ENCODE measurements at places on chromosomes 12 and 14. TPM values are rescaled to one million over a fixed set of nuclear protein-coding genes. Genes with fewer than 3 reads are reported as not detected.

GRCh38 chr12:75933101-75933500 lies 98.5 kb downstream of the PHLDA1 start:
- peaks cover 21% of the 10 kb centered on the region for H3K4me1 ChIP-seq
- no peak overlapping the region for H3K4me3 ChIP-seq
- H3K36me3 ChIP-seq: no peaks in the 10 kb centered on the region
- no peaks in the 10 kb centered on the region for H3K27me3 ChIP-seq

DNA sequence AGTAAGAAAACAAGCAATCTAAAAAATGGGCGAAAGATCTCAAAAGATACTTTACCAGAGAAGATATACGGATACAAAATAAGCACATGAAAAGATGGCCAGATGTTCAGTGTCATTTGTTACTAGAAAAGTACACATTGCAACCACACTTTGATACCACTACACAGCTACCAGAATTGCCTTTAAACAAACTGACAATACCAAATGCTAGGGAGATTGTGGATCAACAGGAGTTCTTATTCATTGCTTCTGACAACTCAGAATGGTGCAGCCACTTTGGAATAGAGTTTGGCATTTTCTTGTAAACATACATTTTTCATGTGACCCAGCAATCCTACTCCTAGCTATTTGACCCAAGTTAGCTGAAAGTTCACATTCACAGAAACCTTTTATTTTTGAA lies 136.3 kb downstream of the FUT8 start:
- no peak overlapping the region for H3K4me3 ChIP-seq
- no peaks in the 10 kb centered on the region for H3K36me3 ChIP-seq
- no peaks in the 10 kb centered on the region for H3K4me1 ChIP-seq

GRCh38 chr12:47219243-47219642 lies 139.5 kb upstream of the AMIGO2 start:
- no peak overlapping the region for H3K27ac ChIP-seq
- no peak overlapping the region for H3K4me3 ChIP-seq
- peaks cover 9% of the 10 kb centered on the region for H3K4me1 ChIP-seq
- peak; percentile 62 for DNase-seq

Gene CAPS2
- total RNA-seq: 10.5 TPM

Gene RPL10L
- not detected for total RNA-seq

Gene CCER1
- total RNA-seq: not detected

Data from osteoblast (primary cell).